ENCODE measurements at places on chromosomes 7 and 10.
A peak's percentile ranks its signal among the peaks of the same experiment; 100 is the strongest.

GRCh38 chr10:71606257-71607081 lies 113.1 kb downstream of the C10orf105 start:
- no peak for DNase-seq

DNA sequence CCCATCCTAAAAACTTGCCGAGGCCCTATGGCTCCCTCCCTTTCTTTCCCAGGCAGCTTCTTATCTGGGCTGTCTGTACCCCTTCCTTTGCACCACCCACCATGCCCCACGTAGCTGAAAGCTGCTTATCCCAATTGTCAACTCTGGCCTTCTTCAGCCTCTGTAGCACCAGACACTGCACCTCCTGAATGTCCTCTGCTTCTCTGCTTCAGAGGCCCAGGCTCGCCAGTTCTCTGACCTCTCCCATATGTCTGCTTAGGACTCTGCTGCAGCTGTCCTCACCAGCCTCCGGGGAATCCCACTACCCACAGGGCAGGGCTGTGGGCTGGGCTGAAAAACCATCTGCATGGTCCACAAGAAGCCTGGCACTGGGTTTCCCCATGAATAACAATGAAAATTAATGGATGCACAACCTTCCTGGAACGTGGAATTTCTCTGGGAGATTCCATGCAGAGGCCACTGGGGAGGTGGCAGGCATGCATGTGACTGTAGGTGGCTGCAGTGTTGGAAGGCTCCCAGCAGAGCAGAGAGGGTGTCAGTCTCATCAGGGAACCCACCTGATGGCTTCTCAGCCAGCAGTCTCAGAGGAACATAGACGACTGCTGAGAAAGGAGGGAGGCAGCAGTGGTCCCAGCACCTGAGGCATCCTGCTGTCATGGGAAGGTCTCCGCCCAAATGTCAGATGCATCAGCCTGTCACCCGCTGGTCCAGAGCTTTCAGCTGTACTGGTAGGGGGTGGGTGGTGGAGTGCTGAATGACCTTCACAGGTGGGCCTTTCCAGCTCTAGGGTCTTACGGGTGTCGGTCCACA lies 16.8 kb upstream of the SH2D4B start:
- no peak for DNase-seq

- DNase-seq: no peak
Observed at GRCh38 chr7:80614851-80615271, 23.6 kb upstream of the CD36 start.

DNA sequence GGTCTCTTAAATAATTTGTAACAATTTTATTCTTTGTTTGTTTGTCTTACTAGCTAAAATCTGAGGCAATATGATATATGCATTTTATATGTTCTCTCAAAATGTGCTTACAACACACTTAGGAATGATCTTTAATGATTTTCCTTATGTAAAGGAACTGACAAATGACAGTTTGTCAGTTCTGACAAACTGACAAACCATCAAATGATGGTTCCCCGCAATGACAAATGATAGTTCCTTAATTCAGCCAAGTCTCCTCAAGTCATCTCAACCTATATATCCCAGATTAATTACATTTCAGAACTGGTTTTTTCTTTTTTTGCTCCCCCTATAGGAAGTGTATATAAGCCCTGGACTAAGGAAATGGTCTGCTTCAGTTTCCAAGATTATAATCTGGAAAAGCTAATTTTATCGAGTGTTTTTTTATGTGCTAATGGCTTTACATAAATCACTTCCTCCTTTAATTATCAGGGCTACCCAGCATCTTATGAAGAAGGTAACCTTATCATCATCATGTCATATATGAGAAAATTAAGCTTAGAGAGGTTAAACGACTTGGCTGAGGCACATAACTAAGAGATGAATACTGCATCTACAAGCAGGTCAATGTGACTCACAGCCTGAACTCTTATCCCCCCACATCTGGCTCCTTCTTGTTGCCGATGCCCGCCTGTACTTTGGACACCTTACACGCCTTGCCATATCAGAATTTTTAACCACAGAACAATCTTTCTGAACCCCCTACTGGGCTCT lies 75.1 kb downstream of the RELN start:
- DNase-seq: no peak

GRCh38 chr10:75696536-75696935 lies 265.1 kb downstream of the LRMDA start:
- no peak for DNase-seq

- DNase-seq: peak; percentile 93
Observed at GRCh38 chr10:110872145-110872983, 636 bp downstream of the PDCD4 start.

Measured in umbilical cord (tissue), 2 donors.